ENCODE measurements at places on chromosomes 6 and 20.
A peak's percentile ranks its signal among the peaks of the same experiment; 100 is the strongest.

GRCh38 chr6:144585217-144585814 lies 300.2 kb downstream of the UTRN start:
- no peak for DNase-seq

GRCh38 chr20:3612795-3613572 lies 50.2 kb downstream of the GFRA4 start:
- no peak for DNase-seq

DNA sequence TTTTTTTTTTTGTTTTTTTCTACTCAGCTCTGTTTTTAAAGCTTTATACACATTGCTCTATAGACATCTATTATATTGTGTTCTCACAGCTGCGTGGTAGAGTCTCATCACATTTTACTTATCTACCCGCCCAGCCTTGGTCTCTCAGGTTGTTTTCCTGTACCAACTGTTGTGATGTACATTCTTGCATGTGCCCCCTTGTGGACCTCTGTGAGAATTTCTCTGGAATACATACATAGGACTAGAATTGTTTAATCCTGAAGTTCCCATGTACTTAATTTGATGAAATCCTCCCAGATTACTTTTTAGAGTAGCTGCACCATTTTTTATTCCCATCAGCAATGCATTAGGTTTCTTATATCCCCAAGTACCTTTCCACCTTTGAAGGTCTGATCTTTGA lies 40.4 kb upstream of the TINAG start:
- no peak for DNase-seq

- no peak for DNase-seq
These were observed 92.4 kb downstream of the SCML4 start for GRCh38 chr6:107731422-107732319.

DNA sequence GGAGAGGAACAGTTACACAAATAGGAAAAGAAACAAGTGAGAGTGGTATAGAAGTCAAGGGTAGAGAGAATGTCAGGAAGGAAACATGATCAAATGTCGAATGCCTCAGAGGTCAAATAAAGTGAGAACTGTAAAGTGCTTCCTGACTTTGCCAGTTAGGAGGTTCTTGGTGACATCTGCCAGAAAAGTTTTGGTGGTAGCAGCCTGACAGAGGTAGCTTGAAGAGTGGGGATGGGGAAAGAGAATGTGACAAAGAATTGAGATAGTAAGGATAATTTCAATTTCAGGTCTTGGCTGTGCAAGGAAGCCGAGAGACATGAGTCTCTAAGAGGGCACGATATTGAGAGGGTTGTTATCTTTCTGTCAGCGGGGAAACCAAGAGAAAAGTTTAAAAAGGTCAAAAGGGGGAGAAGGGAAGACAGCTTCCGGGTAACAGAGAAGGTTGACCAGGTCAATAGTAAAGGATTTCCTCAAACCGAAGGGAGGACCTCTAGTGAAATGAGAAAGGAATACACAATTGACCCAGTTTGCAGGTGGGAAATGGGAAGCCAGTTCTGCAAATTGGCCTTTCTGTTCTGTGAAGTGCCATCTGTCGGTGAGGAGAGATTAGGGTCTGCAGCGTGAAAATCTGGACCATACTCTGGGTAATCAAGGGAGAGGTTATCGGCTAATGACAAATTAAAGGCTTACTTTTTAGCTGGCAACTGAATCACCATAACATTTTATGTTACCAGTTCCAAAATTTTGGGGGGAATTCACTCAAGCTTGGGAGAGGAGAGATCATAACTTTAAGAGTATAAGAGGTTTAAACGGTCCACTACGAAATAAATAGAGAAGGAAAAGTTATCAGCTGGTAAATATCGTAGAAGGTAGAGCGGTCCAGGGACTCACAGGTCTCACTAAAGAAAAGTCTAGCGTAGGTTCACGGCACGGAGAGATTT lies 973 bp upstream of the BRD2 start:
- DNase-seq, result no peak

GRCh38 chr20:57389695-57390603 lies 1.2 kb upstream of the RBM38 start:
- peak; percentile 40 for DNase-seq

- DNase-seq, result no peak
These were observed 280.5 kb downstream of the CLVS2 start for GRCh38 chr6:123276546-123276980.

GRCh38 chr6:29730575-29731126 lies 7.4 kb downstream of the HLA-F start:
- DNase-seq, result no peak

DNA sequence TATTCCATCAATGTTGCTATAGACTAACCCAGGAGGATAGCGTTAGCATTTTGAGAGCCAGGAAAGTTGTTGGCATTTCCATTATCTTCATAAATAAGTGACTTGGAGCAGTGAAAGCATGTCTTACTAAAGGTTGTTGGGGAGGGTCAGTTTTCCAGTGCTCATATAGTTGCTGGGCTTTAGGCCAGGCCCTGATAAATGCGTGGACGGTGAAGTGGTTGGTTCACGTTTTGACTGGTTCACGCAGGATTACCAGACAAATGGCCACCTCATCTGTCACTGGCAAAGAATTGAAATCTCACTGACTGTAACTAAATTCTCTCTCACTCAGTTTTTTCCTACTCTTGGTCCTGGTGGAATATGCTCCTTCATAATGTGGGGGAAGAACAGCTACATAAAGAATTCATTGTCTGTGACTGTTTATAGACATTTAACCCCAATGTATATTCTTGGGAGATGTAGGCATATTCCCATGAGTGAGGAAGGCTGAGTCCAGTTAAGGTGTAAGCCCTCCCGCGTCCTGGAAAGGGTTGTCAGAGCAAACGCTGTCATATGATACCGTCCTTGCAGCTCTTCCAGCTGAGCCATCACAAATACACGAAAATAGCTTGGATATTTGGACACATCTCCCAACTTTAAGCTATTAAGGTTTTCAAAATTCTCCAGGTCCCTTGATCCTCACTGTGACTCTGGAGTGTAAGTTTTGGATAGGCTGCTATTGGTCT lies 27.8 kb downstream of the LRRC1 start:
- no peak for DNase-seq

DNA sequence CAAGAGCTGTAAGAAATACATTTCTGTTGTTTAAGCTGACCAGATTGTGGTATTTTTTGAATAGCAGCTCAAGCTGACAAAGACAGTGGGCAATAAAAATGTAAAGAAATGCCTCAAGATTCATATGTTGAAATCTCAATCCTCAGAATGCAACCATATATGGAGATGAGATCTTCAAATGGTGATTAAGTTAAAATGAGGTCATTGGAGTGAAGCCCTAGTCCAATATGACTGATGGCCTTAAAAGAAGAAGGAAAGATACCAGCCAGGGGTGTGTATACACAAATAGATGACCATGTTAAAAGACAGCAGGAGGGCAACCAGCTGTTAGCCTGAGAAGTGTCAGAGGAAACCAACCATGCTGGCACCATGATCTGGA lies 7.1 kb upstream of the DDO start:
- no peak for DNase-seq

DNA sequence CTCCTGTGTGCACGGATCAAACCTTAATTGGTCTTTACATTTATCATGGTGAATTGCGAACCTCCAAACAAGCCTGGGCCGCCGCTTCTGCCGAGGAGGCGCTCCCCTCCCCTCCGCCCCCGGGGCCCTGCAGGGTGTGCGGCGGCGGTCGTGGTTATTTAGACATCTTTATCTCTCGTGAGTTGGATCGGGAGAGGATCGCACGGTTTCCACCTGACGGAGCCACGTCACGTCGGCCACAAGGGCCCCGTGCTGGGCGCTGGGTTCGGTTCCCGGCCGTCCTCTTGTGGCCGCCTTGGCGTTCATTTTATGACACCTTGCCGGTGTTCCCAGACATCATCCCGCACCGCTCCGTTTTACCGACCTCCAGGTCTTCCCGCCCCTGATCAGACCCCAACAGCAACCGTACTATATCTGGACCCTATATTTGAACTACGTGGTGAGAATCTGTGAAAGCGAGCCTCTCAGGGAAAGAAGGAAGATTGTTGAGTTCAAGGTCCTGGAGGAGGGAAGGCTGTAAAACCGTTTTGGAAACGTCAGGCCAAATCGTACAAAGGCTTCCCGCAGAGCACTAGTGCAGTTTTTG lies 1.3 kb upstream of the CNR1 start:
- no peak for DNase-seq

GRCh38 chr20:20490673-20491072 lies 122.8 kb downstream of the INSM1 start:
- DNase-seq, result no peak

- no peak for DNase-seq
These were observed 31.5 kb downstream of the AAR2 start for GRCh38 chr20:36267605-36268381.

DNA sequence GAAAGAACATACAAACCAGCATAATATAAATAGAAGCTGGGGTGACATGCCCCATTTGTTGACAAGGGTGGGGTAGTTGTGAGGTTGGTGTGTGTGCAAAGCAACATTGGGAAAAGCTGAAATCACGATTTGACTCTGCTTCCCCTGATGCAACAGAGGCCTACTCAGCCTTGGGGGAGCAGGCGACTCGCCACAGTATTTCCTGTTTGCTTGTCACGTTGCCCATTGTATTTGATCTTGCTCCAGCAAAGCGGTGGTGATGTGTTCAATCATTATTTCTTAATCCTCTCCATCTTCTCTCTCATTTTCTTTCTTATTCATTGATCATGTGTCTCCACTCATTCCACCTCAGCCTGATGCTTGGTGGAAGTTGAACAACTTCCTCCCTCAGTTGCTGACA lies 165.8 kb upstream of the CITED2 start:
- no peak for DNase-seq

DNA sequence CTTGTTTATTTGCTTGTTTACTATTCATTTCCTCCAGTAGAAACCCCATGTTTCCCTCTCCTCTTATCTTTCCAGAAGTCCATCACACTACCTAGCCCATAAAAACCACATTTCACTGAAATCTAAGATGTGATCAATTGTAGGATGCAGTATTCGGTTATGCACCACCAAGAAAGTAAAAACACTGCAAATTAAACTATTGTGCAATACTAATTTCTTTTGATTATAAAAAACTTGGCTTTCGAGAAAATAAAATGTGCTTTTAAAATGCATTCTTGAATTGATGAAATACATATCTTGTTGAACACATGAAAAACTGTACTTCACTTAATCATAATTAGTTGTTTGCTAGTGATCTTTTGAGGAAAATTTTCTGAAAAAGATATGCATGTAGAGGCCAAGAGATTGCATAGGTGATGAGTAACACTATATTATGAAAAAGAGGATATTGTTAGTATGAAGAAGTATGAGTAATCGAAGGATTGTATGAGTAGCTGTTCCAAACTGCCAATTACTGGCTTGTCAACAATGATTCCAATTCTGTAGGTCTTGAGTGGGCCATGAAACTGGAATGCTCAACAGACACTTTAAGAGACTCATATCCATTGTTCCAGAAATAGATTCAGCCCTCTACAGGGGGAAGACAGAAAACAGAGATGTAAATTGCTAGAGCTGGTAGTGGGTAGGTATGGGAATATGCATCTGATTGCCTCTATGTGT lies 79.7 kb downstream of the RNF217 start:
- DNase-seq, result no peak

- DNase-seq, result no peak
These were observed 63.1 kb downstream of the GMPR start for GRCh38 chr6:16301511-16301910.

DNA sequence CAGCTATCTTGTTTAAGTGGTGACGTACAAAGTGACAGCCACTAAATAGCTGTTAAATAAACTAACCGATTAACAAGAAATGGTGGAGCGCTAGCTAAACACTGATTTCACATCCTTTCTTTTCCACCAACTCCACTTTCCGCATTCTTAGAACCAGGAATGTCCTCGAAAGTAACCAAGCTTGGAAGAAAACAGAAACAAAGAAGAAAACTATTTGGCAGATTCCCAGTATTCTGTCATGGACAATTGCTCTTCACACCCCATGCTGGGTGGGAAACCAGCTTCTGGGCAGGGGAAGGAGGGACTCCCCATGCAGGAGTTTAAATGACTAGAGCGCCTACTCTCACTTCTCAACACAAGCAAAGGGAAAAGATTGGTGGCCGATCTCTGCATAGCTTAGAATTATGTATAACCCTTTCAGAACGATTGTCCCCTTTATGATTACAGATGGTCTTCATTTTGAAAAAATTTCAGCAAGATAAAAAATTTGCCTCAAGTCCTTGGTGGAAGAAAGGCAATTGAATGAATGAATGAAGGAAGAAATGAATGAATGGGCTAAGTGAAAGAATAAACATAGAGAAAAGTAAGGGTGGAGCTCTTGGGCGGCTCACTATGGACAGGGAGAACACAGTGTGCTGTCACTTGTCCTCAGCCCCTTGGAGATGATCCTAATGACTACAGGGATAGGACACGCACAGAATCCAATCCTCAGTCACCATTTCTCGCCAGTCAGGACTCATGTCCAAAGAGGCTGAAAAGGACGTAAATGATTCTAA lies 148.7 kb upstream of the NEDD9 start:
- DNase-seq, result no peak

- no peak for DNase-seq
These were observed 81.6 kb downstream of the FOXA2 start for GRCh38 chr20:22502731-22503191.

GRCh38 chr6:13573669-13574110 lies 711 bp upstream of the SIRT5 start:
- DNase-seq, result no peak

- no peak for DNase-seq
These were observed 44.2 kb downstream of the PLCG1 start for GRCh38 chr20:41181567-41181966.

DNA sequence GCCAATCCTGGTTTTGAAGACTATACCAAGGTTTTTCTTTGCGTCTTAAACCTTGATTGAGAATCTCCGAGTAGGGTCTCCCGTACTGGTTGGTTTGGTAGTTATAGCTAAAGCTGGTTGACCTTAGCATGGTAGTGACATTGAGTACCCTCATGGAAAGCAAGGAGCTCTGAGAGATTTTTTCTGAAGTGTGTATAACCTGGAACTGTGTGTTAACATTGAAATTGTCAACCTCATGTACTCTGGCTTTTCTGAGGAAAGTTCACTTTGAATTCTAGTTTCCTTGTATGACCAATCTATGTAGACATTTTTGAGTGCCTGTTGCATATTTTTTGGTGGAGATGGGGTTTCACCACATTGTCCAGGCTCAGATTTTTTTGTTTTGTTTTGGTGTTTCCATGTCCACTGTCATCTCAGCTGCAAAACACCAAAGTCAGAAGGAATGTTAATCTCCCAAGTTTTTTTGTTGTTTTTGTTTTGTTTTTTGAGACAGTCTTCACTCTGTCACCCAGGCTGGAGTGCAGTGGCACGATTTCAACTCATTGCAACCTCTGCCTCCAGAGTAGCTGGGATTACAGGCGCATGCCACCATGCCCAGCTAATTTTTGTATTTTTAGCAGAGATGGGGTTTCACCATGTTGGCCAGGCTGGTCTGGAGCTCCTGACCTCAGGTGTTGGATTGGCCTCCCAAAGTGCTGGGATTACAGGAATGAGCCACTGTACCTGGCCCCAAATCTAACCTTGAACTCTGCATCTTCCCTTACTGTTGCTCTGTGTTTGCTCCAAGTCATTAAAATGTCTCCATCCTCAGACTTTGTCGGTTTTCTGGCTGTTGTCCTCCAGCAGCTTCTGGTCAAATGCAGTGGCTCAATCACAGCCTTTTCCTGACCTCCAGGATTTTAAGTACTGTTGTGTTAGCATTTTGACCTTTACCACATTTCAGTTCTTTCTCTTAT lies 4.3 kb downstream of the RPS12 start:
- no peak for DNase-seq
